ENCODE measurements at places on chromosomes 5 and 9.

DNA sequence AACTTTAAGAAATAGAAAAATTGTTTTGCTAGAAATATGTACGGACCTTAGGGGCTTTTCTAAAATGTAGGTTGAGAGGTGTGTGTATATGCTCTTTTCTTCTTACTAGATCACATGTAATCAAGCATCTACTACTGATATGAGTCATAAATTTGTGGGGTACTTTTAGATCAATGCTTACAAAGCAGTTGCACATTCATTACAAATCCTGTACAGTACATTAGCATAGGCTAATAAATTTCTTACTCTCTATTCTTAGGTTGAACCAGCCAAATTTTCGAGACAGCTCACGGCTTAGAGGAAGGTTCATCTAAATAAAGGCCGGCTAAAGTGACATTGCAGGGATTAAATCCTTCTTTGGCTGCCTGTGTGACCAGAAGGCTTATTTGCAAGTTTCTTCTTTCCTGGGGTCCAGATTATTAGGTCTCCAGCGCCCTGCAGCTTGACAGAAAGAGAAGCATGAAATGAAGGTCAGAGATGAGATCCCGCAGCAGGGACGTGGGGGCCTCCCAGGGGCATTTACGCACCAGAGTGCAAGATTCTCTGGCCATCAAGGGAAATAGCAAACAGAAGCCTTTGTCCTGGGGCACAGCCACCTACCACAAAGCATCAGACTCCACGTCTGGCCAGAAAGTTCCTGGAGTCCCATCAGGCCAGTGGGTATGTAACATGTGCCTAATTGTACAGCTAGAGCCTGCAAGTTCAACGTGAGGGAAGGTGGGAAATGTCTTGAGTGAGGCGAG is 53.0 kb downstream of the NIM1K start:
- no peak for DNase-seq

DNA sequence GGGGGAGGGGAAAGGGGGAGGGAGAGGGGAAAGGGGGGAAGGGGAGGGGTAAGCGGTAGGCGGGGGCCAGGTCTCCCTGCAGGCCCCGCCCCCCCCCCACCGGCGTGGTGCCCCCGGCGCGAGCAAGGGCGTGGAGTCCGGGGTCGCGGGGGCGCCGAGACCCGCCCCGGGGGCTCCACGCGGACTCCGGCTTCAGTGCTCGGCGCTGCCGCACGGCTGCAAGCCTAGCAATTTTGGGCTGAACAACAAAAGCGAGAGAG is 10.8 kb downstream of the C9orf50 start:
- no peak for DNase-seq

DNA sequence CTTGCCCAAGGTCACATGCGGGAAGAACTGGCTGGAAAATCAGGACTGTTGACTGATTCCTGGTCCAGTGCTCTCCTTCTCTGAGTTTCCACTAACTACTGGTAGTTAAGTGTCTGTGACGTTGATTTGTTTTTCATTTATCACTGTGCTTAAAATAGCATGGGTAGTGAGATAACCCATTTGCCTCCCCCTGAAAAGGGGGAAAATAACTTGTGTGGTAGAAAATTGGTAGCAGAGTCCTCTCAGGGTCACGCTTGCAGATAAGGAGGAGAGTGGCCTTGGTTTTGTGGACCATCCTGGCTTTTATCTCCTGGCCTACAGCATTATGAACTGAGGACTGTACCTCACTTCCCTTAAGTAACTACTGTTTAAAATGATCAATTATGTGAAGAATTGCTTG is 10.9 kb downstream of the FUBP3 start:
- DNase-seq, result no peak

DNA sequence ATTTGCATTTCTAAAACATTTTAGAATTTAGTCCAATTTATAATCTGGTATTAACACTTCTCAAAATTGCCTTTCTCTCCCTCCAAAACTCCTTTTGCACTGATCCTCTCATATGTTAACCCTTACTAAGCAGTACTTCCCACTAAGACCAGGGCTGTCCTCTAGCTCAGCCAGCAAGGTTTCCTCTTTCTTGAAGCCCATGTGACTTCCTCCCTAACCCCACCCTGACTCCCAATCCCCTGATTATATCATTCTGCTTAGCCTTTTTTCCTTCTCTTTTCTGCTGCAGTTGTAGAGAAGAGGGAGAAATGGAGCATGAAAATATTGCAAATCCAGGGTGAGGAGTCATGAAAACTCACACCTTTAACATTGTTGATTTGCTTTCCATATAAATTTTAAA is 241.7 kb downstream of the MCTP1 start:
- DNase-seq, result no peak

GRCh38 chr5:150255659-150256409 is 33.7 kb downstream of the CAMK2A start:
- DNase-seq, result no peak

GRCh38 chr5:176481711-176482110 is 33.5 kb downstream of the FAF2 start:
- DNase-seq, result no peak

- DNase-seq, result no peak
Measured at GRCh38 chr5:17991775-17992174, 357.5 kb downstream of the TAF11L14 start.

- no peak for DNase-seq
Measured at GRCh38 chr9:130260816-130261765, 4.5 kb upstream of the HMCN2 start.

GRCh38 chr5:29758986-29759421 is 1434.5 kb upstream of the CDH6 start:
- DNase-seq, result no peak

DNA sequence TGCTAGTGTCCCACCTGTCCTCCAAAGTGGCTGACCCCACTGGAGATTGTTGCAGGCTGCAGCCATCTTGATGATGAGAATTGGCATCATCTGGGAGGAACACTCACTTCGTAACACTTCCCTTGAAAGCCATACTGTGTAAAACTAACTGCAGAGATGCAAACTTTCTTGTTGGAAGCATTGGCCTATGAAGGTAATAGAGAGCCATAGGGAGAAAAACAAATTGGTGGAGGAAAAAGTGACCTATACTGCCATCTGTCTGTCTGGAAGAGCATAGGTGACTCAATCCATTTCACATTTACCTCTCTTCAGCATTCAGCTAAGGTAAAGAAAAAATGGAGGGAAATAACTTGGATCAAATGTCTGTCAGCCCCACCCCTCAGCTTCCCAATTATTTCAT is 473.4 kb downstream of the NTRK2 start:
- no peak for DNase-seq

Data from mesothelial cell of epicardium (in vitro differentiated cells).